ENCODE measurements at places on chromosomes 11 and 22.
A peak's percentile ranks its signal among the peaks of the same experiment; 100 is the strongest.

GRCh38 chr11:109553284-109553683, 131.3 kb downstream of the C11orf87 start:
- DNase-seq = no peak

GRCh38 chr11:109644152-109644551, 222.2 kb downstream of the C11orf87 start:
- no peak for DNase-seq

- DNase-seq = no peak
Observed at GRCh38 chr22:47599753-47600152, 837.3 kb downstream of the TBC1D22A start.

DNA sequence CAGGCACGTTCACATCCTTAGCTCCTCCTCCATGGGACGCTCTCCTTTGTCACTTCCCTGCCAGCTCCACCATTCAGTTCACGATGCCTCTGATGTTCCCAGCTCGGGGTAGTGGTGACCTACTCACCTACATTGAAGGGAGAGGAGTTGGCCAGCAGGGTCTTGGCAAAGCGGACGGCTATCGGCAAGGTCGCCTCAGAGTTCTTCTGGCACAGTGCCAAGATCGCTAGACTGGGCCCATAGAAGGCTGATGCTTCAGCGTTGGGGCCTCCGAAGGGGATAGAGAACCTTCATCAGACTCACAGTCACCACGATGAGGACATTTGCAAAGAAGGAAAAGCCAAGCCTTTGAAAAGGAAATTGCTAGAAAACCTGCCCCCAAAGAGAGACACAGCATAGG, 3.0 kb downstream of the CBLIF start:
- no peak for DNase-seq

- no peak for DNase-seq
Observed at GRCh38 chr11:92765082-92765840, 204.2 kb upstream of the MTNR1B start.

DNA sequence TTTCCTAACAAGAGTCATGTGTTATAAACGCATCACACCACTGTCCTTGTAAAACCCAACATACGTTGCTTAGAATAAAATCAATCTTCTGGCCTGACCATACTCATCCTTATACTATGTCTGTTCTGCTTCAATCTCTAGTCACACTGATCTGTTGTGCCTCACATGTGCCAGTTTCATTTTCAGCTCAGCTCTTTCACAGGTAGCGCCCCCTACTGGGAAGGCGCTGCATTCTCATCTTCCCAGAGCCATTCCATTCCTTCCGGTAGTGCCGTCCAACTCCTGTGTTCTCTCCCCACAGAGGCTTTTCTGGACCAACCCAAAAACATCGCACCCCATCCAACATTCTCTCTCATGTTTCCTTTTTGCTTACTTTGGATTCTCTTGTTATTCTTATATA, 22.2 kb downstream of the CASP5 start:
- DNase-seq = peak; percentile 62

DNA sequence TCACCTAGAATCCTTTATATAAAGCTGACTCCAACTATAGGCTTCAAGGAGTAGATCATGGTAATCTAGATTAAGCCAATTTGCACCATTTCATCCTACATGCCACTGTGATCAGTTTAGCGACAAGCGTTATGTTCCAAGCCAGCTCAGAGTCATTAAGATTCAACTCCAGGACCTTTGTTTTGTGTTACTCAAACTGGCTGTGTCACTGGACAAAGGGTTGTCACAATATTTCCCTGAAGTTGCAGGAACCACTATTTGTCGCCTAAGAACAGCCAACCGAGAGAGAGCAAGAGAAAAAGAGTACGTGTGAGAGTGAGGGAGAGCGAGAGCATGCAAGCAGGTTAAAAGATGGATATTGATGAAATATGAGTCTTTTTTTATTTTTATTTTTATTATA, 104.8 kb downstream of the USP35 start:
- DNase-seq = no peak

DNA sequence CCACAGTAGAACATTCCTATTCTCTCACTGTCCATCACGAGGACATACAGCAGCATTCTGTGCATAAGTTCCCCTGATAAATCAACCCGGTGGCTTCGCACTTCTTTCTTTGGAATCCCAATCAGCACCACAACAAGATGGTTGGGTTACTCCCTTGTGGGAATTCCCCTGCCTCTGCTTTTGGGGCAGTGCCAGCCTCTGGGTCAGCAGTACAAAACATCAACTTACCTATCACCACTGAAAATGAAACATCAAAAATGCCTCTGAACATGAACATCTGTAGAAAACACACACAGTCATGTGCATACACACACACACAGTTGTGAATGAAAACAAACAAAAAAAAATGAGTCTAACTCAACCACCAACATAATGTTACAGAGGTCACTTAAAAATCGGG, 79.3 kb downstream of the KCNA4 start:
- no peak for DNase-seq

DNA sequence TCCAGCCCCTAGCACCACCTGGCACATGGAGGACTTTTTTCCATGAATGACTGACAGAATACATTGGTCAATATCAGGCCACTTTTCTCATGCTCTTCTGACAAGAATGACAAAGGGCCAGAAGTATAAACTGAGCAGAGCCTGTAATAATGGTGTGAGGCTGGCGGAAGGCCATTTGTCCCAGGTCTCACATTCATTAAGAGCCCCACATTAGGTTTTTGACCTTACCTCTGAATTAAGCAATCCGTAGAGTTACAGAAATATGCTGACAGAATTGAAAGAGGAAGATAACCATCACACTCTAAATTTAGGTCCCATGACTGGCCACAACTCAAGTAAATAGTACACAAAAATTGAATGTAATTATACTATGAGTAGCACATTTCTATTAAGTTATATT, 55.2 kb downstream of the SYT9 start:
- DNase-seq = no peak

DNA sequence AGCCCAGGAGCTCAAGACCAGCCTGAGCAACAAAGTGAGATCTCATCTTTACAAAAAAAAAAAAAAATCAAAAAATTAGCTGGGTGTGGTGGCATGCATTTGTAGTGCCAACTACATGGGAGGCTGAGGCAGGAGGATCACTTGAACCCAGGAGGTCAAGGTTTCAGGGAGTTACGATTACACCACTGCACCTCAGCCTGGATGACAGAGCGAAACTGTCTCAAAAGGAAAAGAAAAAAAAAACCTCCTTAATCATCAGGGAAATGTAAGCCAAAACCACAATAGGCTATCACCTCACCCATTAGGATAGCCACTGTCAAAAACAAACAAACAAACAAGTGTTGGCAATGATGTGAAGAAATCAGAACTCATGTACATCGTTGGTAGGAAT, 13.4 kb downstream of the DGCR2 start:
- DNase-seq = no peak

- no peak for DNase-seq
Observed at GRCh38 chr11:130262424-130262823, 52.3 kb downstream of the ZBTB44 start.

- peak; percentile 43 for DNase-seq
Observed at GRCh38 chr11:63917692-63918506, 935 bp upstream of the RCOR2 start.

DNA sequence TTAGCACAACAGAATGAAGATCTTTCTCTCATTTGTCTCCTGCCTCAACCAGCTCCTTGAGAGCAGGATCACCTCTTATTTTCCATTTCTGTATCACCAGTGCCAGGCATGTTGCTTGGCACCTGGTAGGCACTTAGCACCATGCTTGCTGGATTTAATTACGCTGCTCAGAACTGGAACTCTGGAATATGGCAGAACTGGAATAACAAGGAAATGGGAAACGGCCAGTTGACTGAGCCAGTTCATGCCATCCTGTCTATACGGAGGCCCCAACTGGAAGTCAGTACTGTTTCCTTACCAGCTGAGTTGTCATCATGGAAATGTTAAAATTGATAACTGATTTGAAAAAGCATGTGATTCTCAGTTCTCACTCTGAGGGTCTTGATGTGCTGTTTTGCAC, 69.5 kb upstream of the YWHAH start:
- DNase-seq = no peak

- DNase-seq = no peak
Observed at GRCh38 chr11:69071086-69071800, 22.5 kb downstream of the TPCN2 start.

- DNase-seq = no peak
Observed at GRCh38 chr11:35845860-35846259, 98.0 kb upstream of the LDLRAD3 start.

GRCh38 chr11:3984896-3985295, 109.7 kb upstream of the RRM1 start:
- DNase-seq = peak; percentile 48

GRCh38 chr11:12642040-12642439, 32.2 kb upstream of the TEAD1 start:
- no peak for DNase-seq

- DNase-seq = no peak
Observed at GRCh38 chr11:57407941-57408475, 17.6 kb upstream of the PRG2 start.

- DNase-seq = no peak
Observed at GRCh38 chr11:120482149-120482548, 29.4 kb upstream of the GRIK4 start.

- DNase-seq = no peak
Observed at GRCh38 chr11:102912482-102912830, 37.7 kb upstream of the MMP12 start.

DNA sequence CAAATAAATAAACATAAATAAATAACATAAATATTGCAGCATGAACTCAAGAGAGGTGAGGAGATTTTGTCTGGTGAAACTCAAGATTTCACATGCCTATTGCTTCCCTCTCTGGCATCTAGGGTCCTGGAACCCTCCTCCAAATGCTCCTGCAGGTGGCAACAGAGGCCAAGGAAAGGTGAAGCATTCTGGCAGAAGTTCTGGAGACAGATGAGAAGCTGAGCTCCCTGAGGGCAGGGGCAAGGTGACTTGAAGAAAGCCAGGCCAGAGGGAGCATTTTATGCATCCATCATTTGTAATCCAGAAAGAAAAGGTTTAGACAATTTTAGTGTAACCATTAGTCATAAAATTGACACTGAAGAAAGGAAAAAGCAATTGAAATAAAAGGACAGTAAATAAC, 64.9 kb downstream of the ENDOD1 start:
- peak; percentile 69 for DNase-seq

GRCh38 chr22:21569459-21570170, 2.1 kb downstream of the UBE2L3 start:
- DNase-seq = no peak

DNA sequence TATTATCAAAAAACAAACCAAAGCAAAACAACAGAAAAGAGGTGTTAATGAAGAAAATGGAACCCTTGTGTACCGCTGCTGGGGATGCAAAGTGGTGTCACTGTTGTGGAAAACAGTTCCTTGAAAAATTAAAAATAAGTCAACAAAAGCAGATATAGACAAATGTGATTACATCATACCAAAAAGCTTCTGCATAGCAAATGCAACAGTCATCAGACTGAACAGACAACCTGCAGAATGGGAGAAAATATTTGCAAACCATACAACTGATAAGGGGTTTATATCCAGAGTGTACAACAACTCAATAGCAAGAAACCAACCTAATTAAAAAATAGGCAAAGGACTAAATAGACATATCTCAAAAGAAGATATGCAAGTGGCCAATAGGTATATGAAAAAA, 22.9 kb upstream of the CARS1 start:
- DNase-seq = no peak

GRCh38 chr22:36828815-36829214, 12.0 kb upstream of the PVALB start:
- no peak for DNase-seq

GRCh38 chr11:57800444-57801182, 39.0 kb downstream of the CTNND1 start:
- DNase-seq = no peak

GRCh38 chr11:103494491-103494890, 385.3 kb downstream of the DYNC2H1 start:
- DNase-seq = no peak

- DNase-seq = no peak
Observed at GRCh38 chr11:64244107-64244506, 2.6 kb downstream of the PPP1R14B start.

- DNase-seq = no peak
Observed at GRCh38 chr11:12241401-12241800, 131.0 kb downstream of the MICAL2 start.

DNA sequence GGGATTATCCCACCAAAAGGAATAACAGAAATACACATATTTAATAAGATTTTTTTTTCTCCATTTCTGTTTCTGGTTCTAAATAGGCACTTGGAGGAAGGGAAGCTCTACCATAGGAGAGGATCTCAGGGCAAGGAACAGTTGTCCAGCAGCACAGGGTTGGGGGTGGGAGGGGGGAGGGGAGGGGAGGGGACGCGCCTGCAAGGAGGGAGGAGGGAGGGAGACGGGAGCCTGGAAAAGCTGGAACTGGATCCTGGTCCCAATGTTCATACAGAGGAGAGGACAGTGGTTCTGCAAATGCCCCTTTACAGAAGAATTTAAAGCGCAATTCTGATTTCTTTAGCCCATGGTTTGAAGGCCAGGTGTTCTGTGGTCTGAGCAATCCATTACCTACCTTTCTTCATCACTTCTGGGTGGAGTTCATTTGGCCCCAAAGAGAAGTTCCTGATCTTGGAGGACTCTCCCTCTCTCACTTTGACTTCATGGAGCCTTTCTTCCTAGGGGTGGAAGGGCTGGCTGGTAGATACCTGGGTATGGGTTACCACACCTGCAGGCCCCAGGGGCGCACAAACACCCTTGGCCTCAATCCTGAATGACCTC, 348.9 kb upstream of the NCAM1 start:
- no peak for DNase-seq

DNA sequence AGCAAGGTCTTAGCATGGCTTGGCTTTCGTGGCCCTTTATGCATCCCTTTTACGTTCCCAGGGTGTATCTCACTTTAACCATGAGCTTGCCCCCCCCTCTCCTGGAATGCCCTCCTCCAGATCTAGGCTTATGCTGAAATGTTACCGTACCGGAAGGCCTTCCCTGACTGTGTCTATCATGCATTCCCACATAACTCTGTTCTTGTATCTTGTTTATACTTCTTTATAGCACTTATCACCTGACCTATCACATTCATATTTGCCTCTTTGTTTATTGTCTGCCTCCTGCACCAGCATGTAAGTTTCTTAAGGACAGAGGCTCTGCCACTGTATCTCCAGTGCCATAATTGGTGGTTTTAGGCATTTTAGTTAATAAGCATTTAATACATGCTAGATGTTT, 38.9 kb downstream of the PPFIBP2 start:
- DNase-seq = no peak

GRCh38 chr11:111573821-111574249, 28.4 kb upstream of the SIK2 start:
- DNase-seq = no peak

DNA sequence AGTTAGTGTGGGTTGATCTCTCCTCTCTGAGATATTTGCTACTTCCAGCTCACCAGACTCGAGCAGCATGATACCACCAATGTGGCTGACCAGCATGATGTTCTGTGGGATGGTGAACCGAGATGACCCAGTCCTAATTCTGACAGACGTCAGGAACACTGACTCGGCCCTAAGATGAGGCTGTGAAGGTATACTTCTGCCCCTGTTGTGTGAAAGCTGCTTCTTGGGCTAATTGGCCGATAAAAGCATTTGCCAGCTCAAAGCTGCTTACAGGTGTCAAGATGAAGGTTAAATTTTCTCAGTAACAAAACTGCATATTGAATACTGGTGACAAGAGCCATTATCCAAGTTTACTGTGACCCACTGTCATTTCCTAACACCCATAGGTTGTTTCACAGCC, 151.4 kb downstream of the BRD1 start:
- no peak for DNase-seq

Data from stimulated activated CD4-positive, alpha-beta T cell treated with anti-CD3 and anti-CD28 coated beads, Interleukin-15, amount 100 ng/mL, for 24 hours (primary cell).